ENCODE measurements at places on chromosomes 7 and 10.

DNA sequence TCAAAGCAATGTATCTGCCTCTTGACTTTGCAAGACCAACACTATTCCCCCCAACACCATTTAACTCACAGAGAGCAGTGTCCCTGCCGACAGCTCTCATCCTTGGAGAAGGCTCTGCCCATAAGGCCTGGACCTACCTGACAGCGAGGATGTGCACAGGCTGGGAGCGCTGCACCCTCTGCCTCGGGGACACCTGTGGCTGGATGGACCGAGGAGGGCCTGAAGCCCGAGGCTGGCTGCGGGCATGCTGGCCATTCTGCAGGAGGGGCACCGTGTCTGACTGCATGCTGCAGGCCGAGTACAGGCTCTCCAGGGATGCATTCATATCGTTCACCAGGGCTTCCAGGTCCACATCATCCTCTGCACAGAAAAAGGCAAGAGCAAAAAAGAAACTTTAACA, 108.4 kb downstream of the GRB10 start:
- no peak for ATAC-seq

DNA sequence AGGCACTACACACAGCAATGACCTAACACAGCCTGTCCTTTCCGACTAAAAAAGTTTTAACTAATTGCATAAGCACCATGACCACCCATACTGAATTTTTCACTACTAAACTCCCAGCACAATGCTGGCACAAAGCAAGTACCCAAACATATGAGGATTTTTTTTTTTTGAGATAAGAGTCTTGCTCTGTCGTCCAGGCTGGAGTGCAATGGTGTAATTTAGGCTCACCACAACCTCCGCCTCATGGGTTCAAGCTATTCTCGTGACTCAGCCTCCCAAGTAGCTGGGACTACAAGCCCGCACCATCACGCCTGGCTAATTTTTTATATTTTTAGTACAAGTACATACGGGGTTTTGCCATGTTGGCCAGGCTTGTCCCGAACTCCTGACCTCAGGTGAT, 5.1 kb downstream of the UBE2H start:
- no peak for ATAC-seq

GRCh38 chr10:99714446-99714845, 17.5 kb downstream of the COX15 start:
- ATAC-seq, result no peak

DNA sequence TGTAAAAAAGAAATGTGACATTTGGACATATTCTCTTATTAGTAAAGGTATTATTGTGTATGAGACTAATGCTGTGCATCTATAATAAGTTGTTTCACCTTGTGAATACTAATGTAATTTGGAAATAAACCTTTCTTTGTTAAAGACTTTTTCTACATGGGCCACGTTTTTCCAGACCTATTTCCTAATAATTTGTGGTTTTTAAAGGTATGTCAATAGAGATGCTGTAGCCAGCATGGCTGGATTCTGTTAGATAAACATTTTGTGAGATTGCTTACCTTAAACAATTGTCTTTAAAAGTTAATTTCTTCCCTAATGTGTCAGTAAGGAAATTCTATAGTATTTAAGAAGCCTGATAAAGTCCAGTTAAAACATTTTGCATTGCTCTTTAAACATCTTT, 56.0 kb downstream of the KAT6B start:
- ATAC-seq, result no peak

DNA sequence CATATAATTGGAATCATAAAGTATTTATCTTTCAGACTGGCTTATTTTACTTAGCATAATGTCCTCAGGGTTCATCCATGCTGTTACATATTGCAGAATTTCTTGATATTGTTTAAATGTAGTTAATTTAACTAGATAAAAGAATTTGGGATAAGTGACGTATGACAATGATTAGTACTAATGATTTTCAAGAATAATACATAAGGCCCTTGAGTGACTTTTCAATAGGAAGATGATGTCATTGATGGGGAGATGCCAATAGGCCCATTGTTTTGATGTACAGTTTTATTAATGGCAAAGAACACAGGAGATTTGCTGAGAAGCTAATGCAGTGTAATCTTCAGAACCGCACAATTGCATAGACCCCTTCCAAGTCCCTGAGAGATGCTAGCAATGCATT, 537.4 kb upstream of the PHF14 start:
- ATAC-seq, result no peak

DNA sequence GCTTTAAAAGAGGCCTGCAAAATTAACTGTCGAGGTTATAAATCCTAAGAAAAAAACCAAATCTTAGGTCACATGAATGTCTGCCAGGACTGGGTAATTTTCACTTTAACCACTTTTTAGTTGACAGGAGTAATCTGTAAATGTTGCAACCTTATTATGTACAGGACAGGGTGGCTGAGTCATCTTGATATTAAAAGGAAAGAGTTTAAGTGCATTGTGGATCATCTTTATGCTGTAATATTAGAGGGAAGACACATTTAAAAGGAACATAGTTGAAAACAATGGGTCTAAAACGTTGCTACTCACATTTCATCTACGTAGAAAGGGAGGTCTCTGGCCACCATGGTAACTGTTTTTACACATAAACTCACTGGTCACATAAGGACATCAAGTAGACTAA, 115.5 kb downstream of the LSMEM1 start:
- ATAC-seq, result no peak

- ATAC-seq, result no peak
Measured at GRCh38 chr7:132650498-132650897, 74.2 kb upstream of the PLXNA4 start.

GRCh38 chr7:50667789-50668226, 102.6 kb upstream of the DDC start:
- peak; percentile 73 for ATAC-seq

- no peak for ATAC-seq
Measured at GRCh38 chr10:78630944-78631838, 437.6 kb upstream of the ZMIZ1 start.

- ATAC-seq, result no peak
Measured at GRCh38 chr10:8306685-8307364, 252.3 kb downstream of the GATA3 start.
